ENCODE measurements at places on chromosomes 11 and 22.

DNA sequence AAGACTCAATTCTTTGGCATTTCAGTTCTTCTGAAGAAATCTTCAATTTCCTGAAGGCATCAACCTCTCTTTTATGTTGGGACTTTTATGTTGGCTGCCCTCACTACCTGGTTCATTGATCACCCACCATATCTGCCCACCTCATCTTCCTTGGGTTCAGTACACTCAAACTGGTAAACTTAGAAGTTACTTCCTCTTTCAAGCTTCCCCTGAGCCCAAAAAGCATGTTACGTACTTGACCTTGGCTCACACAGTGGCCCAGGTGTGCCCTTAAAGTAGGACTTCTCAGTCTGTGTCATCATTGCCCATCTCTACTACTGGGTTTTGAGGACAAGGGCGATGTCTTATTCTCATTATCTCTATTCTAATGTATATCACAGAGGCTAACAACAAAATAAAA is 86.1 kb downstream of the GRIA4 start:
- no peak for DNase-seq

- DNase-seq: no peak
Measured at GRCh38 chr11:28833670-28834069, 725.5 kb downstream of the METTL15 start.

DNA sequence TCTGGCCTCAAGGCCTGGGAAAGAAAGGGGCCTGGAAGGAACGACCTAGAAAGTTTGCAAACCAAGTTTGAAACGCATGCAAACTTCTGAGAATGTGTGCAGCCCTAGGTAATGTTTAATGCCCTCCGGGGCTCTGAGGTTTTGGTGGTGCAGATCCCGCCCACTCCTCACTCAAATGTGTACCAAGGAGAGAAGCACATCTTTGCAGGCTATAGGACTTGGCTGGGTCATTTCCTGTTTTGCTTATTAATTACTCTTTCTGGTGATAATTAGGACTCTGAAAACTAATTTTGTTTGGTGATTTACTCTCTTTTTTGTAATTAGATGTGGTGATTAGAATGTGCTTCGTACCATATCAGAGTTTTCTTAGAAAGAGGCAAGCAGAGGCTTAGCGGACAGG is 625.9 kb upstream of the CADM1 start:
- no peak for DNase-seq

GRCh38 chr22:44574057-44574639 is 76.1 kb upstream of the RTL6 start:
- DNase-seq: no peak

- peak; percentile 96 for DNase-seq
Measured at GRCh38 chr11:64225608-64226506, at the start of the genes NUDT22 and TRPT1. NUDT22 (plus strand) TSS chr11:64226274; CDS start chr11:64226653, 379 bp downstream. TRPT1 (minus strand) TSS chr11:64226186; CDS start chr11:64225860, 326 bp downstream.

GRCh38 chr11:34783816-34784317 is 132.3 kb downstream of the APIP start:
- no peak for DNase-seq

DNA sequence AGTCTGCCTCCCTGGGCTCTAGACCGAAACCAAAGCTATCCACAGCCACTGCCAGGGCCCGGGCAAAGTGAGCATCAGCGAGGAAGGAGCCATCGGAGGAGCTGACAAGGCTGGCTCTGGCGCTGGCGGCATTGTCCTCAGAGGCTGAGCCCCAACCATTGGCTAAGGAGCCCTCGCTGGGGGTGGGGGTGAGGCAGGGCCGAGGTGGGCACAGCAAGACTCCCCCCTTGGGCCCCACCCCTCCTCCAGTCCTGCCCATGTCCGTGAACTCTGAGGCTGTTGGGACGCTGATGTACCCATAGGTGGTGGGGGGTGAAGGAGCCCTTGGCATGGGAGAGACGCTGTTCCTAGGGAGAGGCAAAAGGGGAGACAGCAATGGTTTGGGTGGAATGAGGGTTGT is 11.2 kb downstream of the ROBO4 start:
- DNase-seq: no peak

DNA sequence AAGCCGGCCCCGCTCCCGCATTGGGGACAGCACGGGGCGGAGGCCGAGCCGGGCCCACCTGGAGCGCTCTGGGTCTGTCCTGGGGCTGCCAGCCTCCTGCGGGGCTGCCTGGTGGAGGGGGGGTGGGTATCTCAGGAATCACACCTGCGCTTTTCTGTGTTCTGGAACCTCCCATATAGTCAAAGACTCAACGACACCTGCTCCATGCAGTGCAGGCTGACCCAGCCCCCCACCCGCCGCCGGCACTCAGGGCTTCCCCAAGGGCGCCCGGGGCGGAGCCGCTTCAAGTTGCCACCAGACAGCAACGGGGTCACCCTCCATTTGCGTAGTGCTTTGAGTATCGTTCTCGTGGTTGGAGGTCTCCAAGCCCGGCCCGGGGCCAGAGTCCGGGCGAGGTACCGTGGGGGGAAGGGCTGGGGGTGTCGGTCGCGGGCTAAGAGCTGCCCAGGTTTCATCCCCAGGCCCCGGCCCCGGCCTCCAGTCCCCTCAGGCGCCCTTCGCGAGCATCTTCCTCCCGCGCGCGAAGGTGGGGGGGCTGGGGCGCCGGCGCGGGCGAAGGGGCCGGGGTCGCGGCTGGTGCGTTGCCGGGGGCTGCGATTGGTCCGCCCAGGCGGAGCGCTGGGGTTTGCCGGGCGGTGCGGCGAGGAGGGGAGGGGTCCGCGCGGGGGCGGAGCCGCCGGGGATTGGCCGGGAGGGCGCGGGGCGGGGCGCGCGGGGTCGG is 6.6 kb downstream of the TSPAN4 start:
- peak; percentile 80 for DNase-seq

GRCh38 chr11:129637473-129637872 is 178.2 kb upstream of the TMEM45B start:
- DNase-seq: no peak

Measured in GM13976 (cell line).